ENCODE measurements at places on chromosomes 12 and 14.

DNA sequence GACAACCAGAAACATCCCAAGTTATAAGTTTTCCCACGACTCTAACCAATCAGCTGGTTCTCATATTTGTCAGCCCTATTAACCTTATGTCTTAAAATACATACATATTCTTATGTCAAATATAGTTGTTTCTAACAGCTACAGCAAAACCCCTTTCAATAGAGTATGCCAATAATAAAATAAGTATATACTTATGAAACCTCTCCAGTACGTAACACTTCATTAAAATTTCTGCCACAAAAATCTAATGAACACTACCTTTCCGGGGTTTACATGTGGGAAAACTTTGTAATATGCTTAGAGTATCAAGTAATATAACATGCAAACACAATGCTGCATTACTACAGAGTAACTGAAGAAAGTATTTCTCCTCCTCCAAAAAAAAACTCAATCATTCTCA, 1.8 kb downstream of the LRP6 start:
- no peak for DNase-seq

- DNase-seq, result no peak
Observed at GRCh38 chr14:56874375-56874774, 64.1 kb upstream of the OTX2 start.

DNA sequence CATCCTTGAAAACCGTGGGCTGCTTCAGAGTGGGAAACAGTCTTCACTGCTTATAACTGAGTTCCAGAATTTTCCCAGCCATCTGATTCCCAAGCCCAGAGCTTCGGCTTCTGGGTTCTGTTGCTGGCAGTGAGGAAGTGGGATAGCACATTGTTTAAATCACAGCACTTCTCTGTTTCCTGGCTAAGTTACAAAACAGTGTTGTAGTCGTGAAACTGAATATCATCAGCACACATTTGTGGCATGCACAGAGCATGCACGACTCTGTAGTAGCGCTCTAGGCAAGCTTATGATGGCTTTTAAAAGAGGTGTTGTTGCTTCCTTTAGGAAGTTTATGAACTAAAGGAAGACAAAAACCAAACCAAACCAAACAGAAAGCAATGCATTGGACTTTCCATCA, 1005.5 kb downstream of the NRXN3 start:
- DNase-seq, result no peak

- DNase-seq, result no peak
Observed at GRCh38 chr12:131832321-131833231, 4.4 kb downstream of the MMP17 start.

- DNase-seq, result no peak
Observed at GRCh38 chr12:85357609-85358008, 77.6 kb downstream of the ALX1 start.

DNA sequence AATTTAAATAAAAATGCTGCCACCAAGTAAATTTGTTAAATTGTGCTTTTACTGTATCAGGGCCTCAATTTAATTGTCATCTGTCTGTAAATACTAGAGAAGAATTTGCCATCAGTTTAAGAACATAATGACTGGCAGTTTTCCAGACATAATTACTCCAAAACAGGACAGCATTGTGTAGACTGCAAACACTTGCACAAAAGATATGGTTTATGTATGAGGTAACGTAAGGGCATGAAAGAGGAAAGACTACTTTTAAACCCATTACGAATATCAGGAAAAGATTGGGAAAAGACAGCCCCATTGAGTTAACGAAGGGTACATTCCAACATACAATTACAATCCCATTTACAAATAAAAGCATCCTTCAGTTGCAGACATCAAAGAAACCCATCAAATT, 59.8 kb upstream of the KRR1 start:
- DNase-seq, result no peak

GRCh38 chr12:65355461-65355860, 77.0 kb downstream of the MSRB3 start:
- no peak for DNase-seq

GRCh38 chr12:79692860-79693577, 2.3 kb upstream of the PAWR start:
- DNase-seq, result no peak

DNA sequence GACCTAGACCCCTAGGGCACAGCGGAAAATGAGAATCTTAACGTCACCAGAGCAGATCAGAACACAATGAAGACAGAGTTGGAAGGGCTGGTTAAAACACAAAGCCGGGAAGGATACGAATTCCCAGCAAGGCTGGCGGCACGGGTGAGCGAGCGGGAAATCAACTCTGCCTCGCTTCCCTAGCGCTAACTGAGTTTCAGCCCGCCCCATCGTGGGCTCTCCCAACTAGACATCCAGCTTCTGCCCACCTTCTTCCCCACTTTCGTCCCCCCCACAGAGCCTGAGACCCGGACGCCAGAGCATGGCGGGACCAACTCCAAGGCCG, 377 bp downstream of the CCNT1 start:
- DNase-seq, result no peak

DNA sequence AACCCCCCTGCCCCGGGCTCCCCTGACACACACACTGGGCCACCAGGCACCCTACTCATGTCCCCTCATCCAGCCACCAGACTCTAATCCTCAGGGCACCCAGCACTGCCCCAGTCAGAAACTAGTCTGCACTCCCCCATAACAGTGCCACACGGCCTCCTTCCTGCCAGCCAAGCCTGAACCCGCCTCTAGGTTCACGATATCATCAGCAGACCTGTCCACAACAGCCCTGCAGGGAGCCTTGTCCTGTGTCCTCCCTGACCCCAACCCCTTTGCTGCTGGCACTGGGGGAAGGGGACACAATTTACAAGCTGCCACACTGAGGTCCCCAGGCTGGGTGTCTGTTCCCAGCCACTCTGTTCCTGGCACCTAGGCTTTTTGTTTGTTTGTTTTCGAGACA, 33.6 kb downstream of the LTBP2 start:
- DNase-seq, result no peak

GRCh38 chr12:130965668-130966067, 12.0 kb downstream of the ADGRD1 start:
- no peak for DNase-seq

DNA sequence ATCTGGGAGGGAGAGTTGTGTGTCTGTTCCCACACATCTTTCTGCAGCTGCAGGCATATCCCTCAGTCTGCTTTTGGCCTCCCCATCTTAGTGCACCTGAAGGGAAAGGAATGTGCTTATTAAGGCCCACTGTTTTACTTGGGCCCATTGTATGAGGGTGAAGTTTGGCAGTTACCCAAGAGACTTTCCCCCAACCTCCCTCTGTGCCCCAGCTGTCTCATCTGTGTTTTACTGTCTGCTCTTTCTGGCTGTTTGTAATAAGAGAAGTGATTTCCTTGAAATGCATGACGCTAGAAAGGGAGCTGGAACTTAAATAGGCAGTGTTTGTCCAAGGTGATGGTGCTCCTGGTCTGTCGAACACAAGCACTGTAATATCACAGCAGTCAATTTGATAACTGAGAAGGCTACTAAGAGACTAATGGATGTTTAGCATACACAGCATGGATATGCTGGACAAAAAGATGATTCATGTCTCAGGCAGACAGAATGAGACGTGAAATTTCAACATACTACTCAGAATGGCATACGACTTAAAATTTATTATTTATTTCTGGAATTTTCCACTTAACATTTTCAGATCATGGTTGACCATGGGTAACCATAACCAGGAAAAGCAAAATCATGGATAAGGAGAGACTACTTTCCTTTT, 43.6 kb downstream of the FSCB start:
- no peak for DNase-seq

DNA sequence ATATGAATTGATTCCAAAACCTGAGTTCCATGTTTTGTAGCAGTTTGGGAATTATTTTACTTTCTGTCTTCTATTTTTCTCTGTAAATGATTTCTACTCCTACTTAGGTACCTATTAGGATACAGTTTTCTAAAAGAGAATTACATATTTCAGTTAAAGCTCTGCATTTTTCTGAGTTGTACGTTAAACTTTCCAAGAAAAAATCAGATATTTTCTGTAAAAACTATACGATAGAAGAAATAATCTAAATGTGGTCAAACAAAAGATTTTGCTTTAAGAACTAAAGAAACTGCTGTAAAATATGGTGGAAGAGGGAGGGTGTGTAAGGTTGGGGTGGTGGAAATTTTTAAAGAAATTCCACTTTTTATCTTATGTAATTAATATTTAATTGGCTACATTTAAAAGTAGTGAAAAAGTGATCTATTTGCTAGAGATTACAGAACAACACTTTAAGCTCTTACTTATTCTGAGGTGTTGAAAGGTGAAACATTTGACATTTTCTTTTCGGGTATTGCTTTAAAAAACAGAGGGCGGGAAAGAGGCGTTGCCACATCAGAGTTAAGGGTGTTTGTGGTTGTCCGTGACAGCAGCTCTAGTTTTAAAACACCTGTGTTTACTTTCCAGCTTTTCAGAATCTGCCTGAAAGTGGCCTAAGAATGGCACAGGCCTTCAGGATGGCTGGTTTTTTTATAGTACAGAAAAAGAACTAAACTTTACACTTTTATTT, 187.3 kb downstream of the MIPOL1 start:
- DNase-seq, result no peak

- no peak for DNase-seq
Observed at GRCh38 chr14:91611528-91611927, 101.4 kb upstream of the PPP4R3A start.

DNA sequence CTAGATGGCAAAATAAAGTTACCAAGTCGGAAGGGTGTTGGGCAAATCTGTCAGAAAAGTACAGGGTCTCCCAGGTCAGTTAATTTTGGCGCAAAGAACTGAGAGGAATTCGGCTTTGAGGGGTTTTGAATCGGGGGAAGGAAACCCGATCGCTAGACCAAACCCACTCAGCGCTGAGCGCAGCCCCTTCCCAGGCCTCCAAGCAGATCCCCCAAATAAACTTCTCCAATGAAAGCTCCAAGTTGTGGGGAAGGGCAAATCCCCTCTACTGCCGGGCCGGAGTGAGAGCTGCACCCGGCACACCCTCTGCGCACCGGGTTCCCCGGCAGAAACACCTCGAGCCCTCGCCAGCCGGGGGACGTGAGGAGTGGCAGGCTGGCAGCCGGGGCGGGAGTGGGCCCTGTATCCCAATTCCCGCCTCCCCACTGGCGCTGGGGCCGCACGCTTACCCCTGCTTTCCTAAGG, 441 bp downstream of the E2F7 start:
- DNase-seq, result no peak

GRCh38 chr14:74793506-74794155, 30.5 kb downstream of the YLPM1 start:
- DNase-seq, result no peak

DNA sequence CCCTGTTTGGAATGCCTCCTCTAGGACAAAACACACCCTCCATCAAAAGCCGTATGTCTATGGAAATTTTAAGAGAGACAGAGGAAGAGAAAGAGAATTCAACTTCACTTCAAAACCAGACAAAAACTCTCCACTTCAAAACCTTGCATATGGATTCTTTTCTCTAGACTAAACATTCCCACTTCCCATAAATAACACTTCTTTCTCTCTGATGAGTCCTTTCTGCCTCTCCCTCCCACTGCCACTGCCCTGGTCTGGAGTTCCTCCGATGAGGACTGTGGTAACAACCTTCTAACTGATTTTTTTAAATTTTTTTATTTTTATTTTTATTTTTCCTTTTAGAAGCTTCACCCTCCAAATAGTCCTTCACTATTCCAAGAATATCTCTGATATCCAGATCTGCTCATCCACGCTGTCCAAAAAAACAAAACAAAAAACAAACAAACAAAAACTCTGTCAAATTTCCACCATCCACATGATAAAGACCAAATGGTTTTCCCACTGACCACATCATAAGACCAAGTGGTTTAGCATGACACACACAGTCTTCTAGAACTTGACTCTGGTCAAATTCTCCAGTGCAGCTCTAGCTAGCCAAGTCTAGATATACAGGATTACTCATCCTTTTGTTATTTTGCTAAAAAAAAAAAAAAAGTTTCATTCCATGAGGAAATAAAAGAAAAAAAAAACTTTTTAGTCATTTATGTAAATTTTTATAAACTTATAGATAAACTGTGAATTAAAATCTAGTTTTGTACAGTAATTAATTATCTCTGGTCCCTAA, 256.0 kb downstream of the PPFIA2 start:
- DNase-seq, result no peak

- DNase-seq, result no peak
Observed at GRCh38 chr12:93704122-93704521, 26.9 kb downstream of the CRADD start.

- DNase-seq, result no peak
Observed at GRCh38 chr12:124484526-124484953, 82.9 kb downstream of the NCOR2 start.

- DNase-seq, result no peak
Observed at GRCh38 chr12:66144791-66145754, 14.5 kb upstream of the LLPH start.

GRCh38 chr12:104603545-104603973, 146.8 kb downstream of the CHST11 start:
- DNase-seq, result no peak

DNA sequence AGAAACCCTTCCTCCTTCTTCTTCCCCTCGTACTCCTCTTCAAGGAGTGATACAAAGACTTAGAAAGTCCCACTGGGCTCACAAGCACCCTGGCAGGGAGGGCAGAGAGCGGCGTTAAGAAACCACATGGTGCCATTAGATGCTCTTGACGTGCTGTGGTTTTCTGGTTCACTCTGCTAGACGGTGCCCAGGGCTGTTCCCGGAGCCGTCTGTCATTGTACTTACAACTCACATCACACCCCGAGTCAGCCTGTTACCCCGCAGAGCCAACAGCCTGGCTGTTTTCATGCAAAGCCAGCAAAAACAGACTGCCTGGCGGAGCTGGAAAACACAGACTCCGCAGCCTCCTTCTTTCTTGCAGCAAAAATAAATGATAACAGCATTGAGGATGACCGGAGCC, 232.6 kb upstream of the TBX3 start:
- no peak for DNase-seq

DNA sequence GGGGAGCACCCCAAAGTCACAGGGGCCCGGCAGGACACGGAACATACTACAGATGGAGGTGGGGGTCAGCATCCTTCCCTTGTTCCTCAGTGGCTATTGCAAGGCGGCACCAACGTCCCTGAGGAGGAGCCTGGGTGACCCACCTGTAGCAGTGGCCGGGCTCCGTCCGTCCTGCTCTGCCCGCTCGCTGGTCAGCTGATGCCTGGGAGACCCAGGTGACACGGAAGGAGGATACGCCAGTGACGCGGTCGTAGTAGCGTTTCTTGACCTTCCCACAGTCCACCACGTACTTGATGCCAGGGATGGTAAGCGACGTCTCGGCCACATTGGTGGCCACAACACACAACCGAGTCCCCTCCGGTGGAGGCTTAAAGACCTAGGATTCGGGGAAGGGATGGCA, 24.7 kb downstream of the DHX37 start:
- DNase-seq, result no peak

DNA sequence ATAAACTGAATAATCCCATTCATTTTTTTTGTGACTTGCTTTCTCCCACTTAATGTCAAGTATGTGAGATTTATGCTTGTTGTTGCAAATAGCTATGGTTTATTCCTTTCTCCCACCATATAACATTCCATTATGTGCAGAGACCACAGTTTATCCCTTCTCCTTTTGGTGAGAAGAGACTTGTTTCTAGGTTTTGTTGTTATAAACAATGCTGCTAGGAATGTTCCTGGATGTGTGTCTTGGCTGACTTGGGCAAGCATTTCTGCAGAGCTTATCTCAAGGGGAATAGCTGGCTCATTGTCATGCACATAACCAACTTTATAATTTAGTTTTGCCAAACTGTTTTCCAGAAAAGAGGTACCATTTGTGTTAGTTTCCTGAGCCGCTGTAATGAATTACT, 47.6 kb upstream of the PPP1CC start:
- DNase-seq, result no peak

- no peak for DNase-seq
Observed at GRCh38 chr12:3432868-3433267, 58.1 kb upstream of the PRMT8 start.
